Glomerular endothelial cell (primary cell): ENCODE measurements at places on chromosomes 2 and 18. TPM values are rescaled to one million over a fixed set of nuclear protein-coding genes. Genes with fewer than 3 reads are reported as not detected.

Gene ACOXL
- total RNA-seq = 0.10 TPM in 1 of 2 replicates, not detected in the other

Gene CLHC1
- total RNA-seq = 2.8 and 4.8 TPM in 2 replicates

Gene POTEI
- total RNA-seq = 0.06 TPM in 1 of 2 replicates, not detected in the other

Gene SERPINB8
- 18.3 and 21.0 TPM in 2 replicates for total RNA-seq

Gene BOLL
- not detected in 2 replicates for total RNA-seq

Gene SERPINB4
- not detected in 2 replicates for total RNA-seq

Gene MOCOS
- total RNA-seq = 1.3 and 1.8 TPM in 2 replicates

Gene MYO5B
- 1.8 and 11.2 TPM in 2 replicates for total RNA-seq

Gene RAD51AP2
- total RNA-seq = not detected in 2 replicates

Gene LYPD6B
- 0.53 and 1.3 TPM in 2 replicates for total RNA-seq

Gene MC4R
- not detected in 2 replicates for total RNA-seq

Gene PROKR1
- total RNA-seq = not detected in 2 replicates

Gene ADRA2B
- total RNA-seq = not detected in 2 replicates

Gene TUBA4B
- total RNA-seq = not detected in 2 replicates

Gene NXPH2
- total RNA-seq = not detected in 2 replicates

Gene C2orf66
- total RNA-seq = 0.39 and 1.1 TPM in 2 replicates

Gene GPR39
- total RNA-seq = 0.29 and 1.2 TPM in 2 replicates

Gene CD226
- total RNA-seq = under 0.01 TPM in 1 of 2 replicates, not detected in the other

Gene ERBB4
- total RNA-seq = 0.05 and 0.18 TPM in 2 replicates

Gene FAM124B
- total RNA-seq = 50.3 and 156 TPM in 2 replicates

Gene TDRD15
- not detected in 2 replicates for total RNA-seq

Gene TXNDC2
- total RNA-seq = not detected in 2 replicates

Gene KCNG2
- not detected in 2 replicates for total RNA-seq

Gene FBLN7
- total RNA-seq = 2.2 and 5.8 TPM in 2 replicates

Gene ALPG
- not detected in 2 replicates for total RNA-seq

Gene CRYGD
- total RNA-seq = not detected in 2 replicates

Gene RAB17
- total RNA-seq = 0.39 and 1.5 TPM in 2 replicates

Gene GKN1
- total RNA-seq = not detected in 2 replicates

Gene SH3YL1
- total RNA-seq = 14.6 and 22.5 TPM in 2 replicates

Gene CFAP65
- total RNA-seq = not detected in 2 replicates

Gene C2orf81
- total RNA-seq = 0.34 and 0.82 TPM in 2 replicates

Gene LYPD1
- 18.8 and 29.2 TPM in 2 replicates for total RNA-seq

Gene NFE2L2
- total RNA-seq = 55.9 and 90.2 TPM in 2 replicates

Gene RTTN
- 4.2 and 8.9 TPM in 2 replicates for total RNA-seq
